ENCODE measurements at places on chromosomes 6 and 20.

DNA sequence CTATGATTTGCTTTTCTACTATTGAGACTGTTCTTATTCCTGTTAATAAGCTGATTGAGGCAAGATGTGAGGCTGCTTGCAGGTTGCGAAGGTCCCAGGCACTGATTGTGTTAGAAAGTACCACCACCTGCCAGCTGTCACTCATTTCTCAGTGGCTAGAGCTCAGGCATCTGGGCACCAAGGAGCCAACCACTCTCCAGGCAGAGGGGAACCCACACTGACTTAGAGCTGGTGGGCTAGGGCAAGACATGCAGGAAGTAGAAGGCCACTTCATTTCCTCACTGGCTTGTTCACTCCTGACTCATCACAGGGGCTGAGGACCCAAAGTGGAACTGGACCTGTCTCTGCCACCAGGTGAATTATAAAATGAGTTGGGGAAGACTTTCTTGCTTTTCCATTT lies 7.8 kb upstream of the DLL1 start:
- DNase-seq: no peak

- no peak for DNase-seq
These were observed 152.4 kb upstream of the MAN1A1 start for GRCh38 chr6:119501798-119502483.

GRCh38 chr6:71533939-71534379 lies 245.3 kb downstream of the OGFRL1 start:
- no peak for DNase-seq

DNA sequence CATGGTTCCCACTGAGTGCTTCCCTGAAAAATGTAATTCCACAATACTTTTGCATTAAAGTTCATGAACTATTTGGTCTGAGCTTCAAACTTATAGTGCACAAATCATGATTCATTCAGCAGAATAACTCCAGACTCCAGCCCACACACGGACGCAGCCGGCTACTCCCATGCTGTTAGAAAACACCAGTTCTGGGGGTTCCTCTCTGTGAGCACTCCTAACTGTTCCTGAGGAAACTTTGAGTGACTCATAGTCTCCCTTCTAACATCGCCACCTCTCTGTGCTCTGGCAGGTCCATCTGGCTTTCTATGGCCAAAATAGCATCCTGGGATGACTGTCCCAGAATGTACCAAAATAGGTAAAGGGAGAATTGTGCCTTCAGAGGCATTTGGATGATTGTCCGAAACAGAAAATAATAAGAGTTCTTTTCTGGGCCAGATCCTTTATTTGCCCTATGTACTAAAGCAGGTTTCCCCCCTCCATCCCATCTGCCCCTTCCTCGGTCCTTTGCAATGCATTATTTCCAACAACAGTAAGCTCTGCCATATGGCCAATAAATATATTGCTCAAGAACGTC lies 32.3 kb upstream of the LY86 start:
- no peak for DNase-seq

GRCh38 chr6:82988930-82989351 lies 76.7 kb downstream of the UBE3D start:
- no peak for DNase-seq

DNA sequence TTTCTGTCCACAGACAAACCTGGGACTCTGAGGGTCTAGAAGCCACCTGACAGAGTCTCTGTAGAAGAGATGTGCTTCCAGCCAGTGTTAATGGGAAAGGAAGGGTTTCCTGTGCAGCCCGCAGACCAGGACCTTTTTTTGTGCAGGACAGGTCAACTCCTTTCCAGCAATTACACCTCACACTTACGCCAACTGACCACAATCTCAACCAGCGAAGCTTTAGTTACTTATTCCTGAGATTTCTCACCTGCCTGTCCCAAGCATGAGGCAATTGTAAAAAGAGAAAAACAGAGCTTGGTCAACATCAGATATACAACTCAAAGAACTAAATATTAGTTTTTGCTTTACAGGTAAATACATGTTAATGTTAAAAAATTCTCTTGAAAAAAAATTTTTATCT lies 393.8 kb upstream of the ID4 start:
- DNase-seq: no peak

DNA sequence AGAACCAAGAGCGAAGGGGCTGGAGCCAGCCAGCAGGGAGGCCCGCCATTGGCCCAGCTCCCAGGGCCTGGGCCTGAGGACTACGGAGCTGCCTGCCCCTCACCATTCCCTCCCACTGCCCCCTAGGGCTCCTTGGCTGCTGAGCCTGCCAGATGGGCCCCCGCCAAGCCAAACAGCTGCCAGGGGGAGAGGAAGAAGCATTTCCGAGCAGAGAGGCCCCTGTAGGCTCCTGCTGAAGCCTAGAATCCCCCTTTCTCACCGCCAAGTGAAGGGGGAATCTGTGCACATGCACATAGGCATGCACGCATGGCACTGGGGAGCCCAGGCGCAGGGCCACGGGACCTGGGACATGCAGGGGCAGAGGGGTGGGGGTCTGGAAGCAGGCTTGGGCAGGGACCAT lies 28.5 kb upstream of the MRPS18A start:
- DNase-seq: no peak

- no peak for DNase-seq
These were observed 22.8 kb upstream of the FAM83C start for GRCh38 chr20:35314816-35315631.

GRCh38 chr6:29757701-29758293 lies 34.6 kb downstream of the HLA-F start:
- DNase-seq: no peak

DNA sequence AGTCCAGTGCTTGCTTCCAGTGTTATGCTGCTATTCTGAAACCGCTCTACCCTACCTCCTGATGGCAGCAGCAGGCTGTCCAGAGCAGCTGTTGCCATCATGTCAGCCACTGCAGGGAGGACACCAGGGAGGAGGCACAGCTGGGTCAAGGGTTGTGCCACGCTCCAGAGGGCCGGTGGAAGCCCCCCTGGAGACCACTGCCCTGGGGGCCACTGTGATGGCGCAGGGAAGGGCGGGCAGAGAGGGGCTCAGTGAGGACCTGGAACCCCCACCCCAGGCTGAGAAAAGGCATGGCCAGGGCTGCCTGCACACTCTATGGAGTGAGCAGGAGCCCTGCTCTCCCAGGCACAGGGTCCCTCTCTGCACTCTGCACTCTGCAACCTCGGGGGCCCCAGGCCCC lies 271.3 kb upstream of the BTBD3 start:
- DNase-seq: no peak

DNA sequence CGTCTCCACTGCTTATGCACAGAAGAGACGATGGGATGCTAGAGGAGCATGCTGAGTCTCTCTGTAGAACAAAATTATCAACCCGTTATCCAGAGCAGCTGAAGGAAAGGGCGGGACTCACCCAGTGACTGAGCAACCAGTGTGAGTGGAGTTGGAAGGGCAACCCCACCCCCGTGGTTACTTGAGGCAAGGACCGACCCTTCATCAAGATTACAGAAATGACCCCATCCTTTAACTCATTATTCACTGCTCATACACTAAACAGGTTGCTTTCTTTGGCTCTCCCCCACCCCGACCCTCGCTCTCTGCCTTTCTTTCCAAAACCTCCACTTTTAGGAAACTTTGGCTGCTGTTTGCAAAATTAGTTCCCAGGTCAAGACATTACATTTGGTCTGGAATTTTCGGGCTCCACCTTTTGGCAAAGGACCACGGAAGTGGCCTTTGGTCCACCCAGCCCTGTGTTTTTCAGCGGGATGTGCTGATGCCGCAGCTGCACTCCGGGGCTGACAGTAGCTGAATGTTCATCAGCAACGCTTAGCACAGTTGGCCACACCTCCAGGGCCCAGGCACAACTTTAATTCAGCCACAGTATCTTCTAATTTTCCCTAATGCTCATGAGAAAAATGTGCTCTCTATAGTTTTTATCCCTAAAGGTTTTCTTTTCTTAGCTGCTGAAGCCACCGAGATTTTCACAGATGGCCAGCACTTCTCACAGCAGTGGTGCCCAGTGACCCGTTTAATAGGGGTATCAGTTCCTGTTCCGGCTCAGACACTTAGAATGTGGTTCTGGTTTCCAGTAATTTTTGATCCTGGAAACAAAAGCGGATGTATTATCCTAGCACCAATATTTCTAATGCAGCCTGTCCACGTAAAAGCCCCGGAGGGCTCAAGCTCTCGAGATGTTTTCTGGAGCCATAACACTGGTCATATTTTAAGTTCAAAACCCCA lies 103.6 kb upstream of the NXT1 start:
- DNase-seq: no peak

GRCh38 chr6:132017942-132018341 lies 66.8 kb upstream of the CCN2 start:
- no peak for DNase-seq

- no peak for DNase-seq
These were observed 492.4 kb upstream of the MARCKS start for GRCh38 chr6:113364766-113365165.

DNA sequence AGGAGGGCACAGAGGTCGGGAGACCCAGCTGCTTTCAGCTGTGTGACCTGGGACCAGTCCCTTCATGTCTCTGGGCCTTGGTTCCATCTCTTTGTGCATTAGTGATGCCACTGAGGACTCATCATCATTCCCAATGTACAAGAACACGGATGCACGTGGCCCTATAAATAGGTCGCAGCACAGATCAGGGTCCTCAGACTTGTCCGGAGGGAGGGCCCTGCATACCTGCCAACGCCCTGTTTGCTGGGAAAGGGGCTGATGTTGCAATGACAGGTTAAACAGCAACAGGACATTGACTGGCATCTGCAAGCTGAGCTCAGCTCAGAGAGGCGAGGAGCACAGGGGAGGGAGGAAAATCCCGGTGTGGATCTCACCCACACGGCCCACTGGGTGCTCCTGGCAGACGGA lies 21.8 kb downstream of the TGM2 start:
- no peak for DNase-seq

DNA sequence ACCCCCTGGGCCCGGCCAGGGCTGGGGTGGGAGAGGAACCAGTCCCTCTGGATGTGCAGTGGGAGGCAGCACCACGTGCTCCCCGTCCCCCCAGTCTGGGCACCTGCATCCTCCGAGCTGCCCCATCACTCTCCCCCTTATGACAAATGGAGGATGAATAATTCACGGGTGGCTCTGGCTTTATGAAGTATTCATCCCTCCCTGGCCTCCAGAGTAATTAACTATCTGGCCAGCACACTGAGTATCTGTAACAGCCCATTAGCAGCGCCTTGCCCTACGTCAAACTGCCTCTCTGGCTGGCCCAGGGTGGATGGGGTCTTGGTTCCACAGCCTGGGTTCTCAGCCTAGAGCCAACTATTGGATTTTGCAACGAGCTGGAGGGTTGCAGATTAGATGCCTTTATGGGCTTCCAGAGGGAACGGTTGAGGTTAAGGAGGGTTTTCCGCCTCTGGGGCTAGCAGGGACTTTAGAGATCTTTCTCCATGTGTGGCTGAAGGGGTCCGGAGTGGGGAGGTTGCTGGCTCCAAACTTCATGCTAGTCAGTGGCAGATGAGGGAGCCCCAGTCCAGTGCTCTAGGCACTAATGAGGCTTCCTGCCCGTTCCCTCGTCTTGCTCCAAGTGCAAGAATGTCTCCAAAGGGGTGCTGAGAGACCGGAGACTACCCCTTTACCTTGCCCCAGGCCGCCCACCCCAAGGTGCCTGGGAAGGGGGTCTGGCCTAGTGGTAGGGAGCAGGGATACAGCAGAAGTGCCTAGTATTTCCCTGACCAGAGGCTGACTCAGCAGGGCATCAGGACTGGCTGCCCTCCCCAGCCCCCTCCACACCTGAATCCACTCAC lies 53.5 kb upstream of the MLN start:
- no peak for DNase-seq

DNA sequence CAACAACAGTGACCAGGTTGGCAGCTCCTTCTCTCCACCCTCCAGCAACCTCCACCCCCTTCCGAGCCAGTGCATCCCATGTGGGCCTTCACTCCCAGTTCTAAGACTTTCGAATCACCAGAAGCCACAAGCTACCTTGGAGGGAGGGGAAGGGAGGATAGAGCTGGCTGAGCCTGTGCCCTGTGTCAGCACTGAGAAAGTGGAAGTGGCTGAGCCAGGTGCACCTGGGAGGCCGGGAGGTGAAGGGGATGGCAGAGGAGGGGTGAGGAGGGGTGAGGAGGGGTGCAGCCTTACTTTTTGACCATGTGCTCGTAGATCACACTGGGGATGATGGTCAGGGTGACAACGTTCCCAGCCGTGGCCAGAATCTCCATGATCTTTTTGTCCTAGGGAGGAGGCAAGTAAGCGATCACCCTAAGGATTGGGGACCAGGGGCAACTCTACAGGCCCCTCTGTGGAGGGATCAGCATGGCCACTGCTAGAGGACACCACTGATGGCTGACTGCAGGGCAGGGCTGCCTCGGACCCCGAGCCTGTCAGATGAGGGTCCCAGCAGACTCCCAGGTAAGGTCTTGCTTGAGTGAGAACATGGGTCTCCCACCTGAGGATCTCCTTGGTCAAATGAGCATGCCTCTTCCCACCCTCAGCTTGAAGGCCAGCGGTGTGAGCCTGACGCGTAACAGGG lies 18.3 kb downstream of the SDCBP2 start:
- no peak for DNase-seq

- DNase-seq: no peak
These were observed 28.7 kb upstream of the CLDN20 start for GRCh38 chr6:155235087-155235486.

DNA sequence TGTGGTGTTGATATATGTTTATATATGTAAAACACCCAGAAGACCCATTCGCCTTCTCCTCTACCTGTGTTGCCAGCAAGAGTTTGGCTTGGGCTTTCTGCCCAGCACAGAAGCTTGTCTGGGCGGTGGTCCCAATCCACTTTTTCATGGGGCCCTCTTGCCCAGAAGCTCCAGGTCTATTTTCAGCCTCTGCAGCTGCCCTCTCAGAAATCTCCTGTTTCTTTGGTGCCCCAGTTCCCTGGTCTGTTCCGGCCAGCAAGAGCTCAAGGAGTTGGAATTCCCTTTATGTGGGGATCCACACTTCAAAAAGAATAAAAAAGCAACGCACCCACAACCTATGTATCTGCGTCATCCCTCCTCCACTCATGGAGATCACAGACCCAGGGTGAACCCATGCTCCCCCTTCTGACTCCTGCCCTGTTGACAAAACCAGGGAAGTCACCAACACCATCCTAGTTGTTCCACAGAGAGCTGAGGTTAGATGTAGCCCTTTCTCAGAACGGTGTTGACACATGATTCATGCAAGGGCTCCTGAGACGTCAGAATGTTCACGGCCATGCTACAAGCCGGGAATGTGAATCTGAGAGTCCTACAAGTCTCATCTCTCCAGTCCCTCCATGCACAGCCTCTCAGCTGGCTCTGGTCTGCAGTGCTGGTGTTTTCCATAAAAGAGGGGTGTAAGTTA lies 156.8 kb upstream of the RIN2 start:
- no peak for DNase-seq

Measured in stimulated activated CD8-positive, alpha-beta memory T cell treated with anti-CD3 and anti-CD28 coated beads, Interleukin-12 subunit alpha, Interleukin-12 subunit beta, amount 100 ng/mL, for 4 hours (primary cell).